SW 1271 (cell line): ENCODE measurements at places on chromosomes 4 and X.
A peak's percentile ranks its signal among the peaks of the same experiment; 100 is the strongest.

DNA sequence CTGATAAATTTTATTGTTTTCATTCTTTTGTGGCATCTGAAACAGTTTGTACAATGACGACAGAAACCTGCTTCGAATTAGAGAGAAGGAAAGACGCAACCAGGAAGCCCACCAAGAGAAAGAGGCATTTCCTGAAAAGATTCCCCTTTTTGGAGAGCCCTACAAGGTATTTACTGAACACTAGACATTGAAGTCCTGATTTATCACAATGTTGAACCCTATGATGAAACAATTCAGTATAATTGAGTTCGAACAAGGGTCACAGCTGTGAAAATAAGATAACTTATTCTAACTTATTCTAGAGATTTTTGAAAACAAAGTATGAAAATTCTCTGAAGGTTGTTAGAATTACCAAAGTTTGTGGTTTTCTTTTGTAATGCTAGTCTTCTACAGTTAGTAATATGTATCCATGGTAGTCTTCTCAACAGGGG, 111.3 kb downstream of the AFF1 start:
- DNase-seq, result no peak

DNA sequence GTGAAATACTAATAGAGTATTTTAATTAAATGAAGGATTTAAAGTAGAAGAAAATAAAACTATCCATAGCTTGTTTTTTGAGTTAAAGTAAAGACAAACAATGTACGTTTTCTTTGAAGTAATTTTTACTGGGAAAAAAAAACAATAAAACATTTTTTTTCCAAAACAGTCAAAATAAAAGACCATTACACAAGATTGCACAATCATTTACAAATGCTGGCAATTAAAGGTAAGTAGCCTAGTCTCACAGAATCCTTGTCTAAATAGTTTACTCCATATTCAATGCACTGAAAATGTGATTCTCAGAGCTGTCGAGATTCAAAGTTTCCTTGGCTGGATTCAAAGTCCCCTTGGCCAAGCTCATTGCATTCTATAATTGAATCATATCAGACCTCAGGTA, 21.2 kb downstream of the C4orf54 start:
- no peak for DNase-seq

GRCh38 chr4:181319629-181320028, 923.6 kb upstream of the TENM3 start:
- DNase-seq, result no peak

DNA sequence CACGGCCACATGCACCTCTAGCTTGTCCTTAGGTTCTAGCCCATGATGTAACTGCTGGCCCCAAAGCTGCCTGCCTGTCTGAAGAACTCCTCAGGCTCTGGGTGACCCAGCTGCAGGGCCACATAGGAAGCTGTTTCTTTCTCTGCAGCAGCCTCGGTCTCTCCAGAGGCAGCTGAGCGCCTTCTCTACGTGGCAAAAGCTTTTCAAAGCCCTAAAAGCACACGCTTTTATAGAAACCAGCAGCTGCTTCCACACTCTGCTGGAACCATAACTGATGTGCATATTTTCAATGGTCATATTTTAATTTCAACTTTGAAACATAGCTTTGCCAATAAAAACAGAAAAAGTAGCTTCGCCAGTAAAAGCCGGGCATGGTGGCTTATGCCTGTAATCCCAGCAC, 37.4 kb downstream of the FAM53A start:
- no peak for DNase-seq

- DNase-seq, result no peak
These were observed 51.0 kb downstream of the STX18 start for GRCh38 chr4:4490816-4491215.

DNA sequence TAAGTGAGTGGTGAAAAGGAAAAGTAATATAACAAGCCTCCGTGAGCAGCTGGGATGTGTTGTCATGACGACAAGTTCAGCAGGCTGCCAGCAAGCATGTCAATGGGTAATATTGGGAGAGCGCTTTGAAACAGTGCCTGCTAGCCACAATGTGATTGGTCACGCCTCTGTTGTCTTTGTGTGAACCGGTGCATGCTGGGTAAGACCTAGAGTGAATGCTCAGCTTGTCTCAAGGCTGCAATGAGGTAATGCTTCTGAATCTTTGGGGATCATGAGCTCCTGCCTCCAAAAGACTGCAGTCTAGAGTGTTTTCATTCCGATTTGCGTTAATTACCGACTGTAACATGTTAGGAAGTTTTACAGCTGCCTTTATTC, 54.9 kb downstream of the STOX2 start:
- DNase-seq, result no peak

- DNase-seq, result no peak
These were observed 452.7 kb downstream of the NLGN4X start for GRCh38 chrX:5775846-5776430.

GRCh38 chrX:68199062-68199848, 234.0 kb downstream of the OPHN1 start:
- DNase-seq, result no peak

DNA sequence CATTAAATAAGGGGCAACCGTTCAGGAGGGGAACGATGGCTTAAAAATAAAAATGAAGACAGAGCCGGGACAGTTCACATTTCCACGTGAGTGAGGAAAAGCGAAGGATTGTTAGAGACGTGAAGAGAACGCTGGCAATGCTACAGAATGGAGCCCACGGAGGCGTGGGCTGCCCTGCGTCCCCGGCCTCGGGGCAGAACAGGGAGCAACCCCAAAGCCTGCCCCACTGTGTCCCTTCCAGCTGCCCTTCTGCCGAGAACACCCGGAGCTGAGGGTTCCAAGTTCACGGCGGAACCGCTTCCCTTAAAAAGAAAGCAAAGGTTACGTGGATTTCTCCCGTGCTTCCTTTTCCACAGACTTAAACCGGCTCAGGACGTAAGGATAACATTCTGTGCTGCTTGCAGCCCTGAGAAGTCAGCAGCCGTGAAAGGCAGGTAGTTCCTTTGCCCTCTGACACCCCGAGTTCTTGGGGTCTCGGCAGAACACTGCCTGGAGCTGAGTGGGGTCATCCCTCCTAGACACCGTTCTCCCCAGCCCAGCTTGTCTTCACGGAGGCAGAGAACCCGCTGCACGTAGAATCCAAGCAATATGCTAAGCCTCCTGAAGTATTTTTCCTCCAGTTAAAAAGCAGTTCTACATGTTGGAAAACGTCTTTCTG, 14.2 kb downstream of the DHRSX start:
- DNase-seq, result no peak

DNA sequence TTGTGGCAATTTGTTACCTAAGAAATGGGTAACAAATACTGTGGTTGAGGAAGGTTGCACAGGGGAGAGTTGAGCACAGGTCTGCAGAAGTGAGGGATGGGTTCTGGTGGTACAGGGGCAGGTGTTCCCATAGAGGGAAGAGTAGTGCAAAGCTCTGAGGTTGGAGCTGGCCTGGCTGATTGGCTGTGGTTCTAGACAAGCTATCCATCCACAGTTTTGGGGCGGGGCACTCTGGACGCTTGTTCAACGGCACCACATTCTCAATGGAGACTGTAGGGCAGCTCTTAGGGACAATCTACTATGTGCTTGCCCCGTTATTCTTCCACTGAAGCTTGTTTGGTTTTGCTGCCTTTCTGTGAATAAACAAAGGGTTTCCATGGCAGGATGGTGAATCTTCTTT, 35.4 kb downstream of the NAT8L start:
- no peak for DNase-seq

DNA sequence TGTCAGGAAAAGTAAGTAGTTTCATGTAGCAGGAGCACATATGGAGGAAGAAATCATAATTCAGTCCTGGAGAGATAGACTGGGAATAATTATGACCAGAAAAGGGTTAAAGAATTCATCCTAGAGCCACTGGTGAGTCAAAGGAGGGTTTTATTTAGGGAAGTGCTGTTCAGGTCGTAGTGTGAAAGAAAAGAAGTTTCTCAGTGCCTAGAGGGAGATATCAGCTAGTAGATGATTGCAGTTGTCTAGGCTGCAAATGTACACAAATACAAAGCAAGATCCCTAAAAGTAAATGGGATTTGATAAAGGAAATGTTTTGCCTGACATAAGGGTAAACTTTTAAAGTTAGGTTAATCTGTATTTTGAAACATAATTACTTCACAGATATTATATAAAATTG, 403.2 kb downstream of the ACTRT1 start:
- no peak for DNase-seq

DNA sequence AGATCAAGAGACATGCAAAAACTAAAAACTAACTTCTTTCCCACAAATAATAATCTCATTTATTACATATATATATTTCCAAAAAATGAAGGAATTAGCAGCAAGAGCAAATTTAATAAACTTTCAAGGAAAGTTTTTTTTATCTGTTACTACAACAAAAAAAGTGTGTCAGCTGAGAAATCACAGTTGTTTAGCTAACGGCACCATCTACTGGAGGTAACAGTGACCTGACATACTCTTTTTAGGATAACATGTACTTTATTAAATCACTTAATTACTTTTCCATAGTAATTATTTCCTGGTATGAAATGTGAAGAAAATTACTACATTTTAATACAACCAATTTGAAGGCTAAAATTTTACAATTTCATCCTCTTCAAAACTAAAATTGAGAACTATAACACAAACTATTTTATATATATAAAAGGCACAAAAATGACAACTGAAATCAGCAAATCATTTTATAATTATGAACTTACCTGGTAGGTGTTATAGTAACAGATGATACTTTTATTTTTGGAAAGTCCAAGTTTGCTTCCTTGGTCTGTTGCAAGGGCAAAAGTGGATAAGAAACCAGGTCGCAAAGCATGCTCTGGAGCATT, 9.1 kb downstream of the LAMTOR3 start:
- peak; percentile 23 for DNase-seq
